8988T (cell line): ENCODE measurements at places on chromosomes 5 and 9.

GRCh38 chr9:126561582-126561981 lies 52.1 kb upstream of the LMX1B start:
- DNase-seq = no peak

GRCh38 chr9:136378170-136379002 lies 4.9 kb upstream of the CARD9 start:
- no peak for DNase-seq

- no peak for DNase-seq
Observed at GRCh38 chr9:69861011-69861410, 40.4 kb downstream of the CFAP95 start.

DNA sequence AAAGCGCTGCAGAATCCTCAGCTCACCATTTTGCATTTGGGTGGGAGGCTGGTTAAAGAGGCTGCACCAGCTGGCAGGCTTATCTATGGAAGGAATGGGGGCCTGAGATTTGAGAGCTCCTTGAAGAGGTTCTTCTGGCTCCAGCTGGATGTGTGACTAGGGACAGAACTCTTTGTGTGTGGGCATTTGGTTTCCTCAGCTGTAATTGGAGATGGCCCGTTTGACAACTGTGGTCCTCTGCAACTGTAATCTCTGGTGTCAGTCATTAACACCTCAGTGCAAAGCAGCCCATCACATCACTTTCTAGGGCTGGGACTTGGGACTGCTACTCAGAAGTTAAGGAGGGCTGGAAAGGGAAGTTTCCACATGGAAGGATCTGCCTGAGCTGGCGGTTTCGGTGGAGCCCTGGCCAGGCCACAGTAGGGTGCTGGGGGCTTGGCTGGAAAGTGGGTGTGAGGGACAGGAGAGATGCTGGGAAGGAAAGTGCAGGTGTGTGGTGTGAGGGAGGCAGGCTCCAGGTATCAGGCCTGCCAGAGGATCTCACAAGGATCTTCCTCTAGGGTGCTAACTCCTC lies 193.8 kb downstream of the GADD45G start:
- no peak for DNase-seq

- DNase-seq = no peak
Observed at GRCh38 chr5:10439692-10440091, 2.0 kb upstream of the ROPN1L start.

DNA sequence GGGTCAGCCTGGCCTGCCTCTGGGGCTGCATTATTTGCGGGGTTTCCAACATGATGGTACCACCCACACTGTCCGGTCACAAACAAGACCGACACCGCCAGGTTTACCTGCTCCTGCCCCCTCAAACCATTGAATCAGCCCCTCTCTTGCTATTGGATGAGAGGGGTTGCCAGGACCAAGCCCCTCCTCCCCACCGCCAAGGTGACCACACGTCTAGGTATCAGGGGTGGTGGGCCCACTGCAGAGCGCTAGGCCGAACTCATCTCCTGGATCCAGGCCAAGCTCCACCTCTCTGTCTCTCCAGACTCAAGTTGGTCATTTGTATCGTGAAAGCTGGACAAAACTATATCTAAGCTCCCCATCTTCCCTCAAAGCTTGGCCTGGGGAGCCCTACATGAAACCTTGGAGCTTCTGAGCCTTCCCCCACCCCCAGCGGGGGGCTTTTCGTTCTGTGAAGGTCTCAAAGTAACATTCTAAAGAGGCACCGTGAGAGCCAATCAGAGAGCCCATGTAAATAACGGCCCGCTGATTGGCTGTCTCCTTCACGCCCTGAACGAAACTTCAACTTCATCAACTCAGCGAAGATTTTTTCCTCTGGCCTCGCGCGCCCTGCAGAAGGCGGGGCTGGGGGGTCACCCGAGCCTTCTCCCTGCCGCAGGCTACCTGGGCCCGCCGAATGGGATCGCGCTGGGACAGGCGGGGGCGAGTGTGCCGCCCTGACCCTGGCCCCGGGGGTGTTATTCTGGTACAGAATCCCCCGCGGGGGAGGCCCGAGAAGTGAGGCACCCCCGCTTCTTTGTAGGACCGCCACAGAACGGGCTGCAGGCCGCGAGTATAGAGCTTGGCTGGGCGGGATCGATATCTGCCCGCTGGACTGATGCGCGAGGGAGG lies 49.6 kb upstream of the PSD2 start:
- DNase-seq = no peak
